ENCODE measurements at places on chromosomes 1 and 21.
A peak's percentile ranks its signal among the peaks of the same experiment; 100 is the strongest.

DNA sequence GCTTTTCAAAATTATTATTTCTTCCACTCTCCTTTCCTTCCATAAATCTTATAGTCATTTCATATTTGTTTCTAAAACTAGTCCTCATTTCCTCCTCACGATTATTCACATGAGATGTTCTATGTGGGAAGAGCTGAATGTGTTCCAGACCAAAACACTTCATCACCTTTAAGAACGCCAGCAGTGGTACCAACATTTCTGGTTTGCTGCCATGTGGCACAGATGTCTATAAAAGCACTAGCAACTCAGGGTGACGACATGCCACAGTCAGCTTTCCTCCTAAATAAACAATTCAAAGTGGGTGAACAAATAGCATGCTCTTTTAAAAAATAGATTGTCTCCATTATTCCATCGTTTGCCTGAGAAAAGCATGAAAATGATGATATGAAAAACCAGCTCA lies 1217.8 kb upstream of the ADGRL2 start:
- peak; percentile 2 for DNase-seq

DNA sequence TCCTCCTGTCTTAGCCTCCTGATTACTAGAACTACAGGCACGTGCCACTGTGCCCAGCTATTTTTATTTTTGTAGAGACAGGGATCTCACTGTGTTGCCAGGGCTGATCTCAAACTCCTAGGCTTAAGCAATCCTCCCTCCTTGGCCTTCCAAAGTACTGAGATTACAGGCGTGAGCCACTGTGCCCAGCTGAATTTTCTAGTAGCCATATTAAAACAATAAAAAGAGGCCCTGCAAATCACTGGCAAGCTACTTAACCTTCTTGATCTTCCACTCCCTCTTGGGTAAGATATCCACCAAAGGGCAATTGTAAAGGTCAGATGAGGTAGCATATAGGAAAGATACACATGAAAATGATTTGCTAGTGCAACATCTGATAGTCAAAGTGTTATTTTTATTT lies 65.6 kb upstream of the SRSF10 start:
- DNase-seq: no peak

DNA sequence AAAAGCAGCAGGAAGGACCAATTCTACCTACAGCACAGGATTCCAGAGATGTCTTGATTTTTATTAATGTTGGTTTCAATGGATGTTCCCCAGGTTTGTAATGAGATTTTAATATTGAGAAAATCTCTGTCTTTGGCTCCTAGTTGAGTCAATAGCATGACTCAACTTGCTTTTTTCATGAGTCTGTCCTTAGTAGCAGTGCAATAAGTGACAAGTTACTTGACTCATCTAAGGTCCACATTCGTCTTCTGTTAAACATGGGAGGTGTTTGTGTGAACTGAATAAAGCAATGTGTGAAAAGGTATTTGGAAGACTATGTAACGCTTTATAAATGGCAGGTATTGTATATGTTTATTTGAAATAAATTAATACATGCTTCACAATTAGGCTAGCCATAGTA lies 645.0 kb upstream of the PTBP2 start:
- no peak for DNase-seq

- DNase-seq: no peak
Observed at GRCh38 chr1:94668528-94668927, 127.0 kb upstream of the F3 start.

- no peak for DNase-seq
Observed at GRCh38 chr1:215786997-215787396, 219.9 kb downstream of the KCTD3 start.

DNA sequence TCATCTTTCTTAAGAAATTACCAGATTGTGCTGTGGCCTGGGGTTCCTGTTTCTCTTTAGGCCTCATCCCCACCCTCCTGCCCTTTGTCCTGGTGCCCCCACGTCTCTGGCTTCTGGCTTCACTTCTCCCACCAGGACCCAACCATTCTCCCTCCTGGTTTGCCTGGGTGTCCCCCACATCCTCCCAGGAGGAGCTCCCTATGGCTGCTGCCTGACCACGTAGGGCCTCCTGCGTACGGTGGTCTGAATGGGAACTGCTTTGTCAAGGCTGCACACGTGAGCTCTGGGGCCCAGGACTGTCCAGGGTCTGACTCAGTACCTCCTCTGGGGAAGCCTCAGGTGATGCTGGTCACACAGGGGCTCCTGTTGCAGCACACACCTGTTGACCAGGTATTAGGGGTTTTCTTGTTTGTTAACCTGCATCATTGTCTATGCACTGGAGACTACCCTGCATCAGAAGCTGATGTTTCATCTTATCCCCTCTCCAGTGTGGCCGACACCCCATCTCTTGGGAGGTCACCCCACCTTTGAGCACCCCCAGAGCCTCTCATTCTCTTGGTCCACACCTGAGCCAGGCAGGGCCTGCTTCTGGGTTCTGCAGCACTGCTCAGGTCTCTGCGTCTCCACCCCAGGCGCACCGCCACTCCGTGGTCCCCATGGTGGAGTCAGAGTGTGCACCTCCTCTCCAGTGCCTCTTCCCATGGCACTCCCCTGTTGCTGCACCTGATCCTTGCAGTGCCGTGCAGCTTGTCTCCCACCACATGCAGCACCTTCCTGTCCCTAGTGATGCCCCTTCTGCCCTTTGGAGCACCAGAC lies 65.8 kb downstream of the S100B start:
- no peak for DNase-seq
